ENCODE measurements at places on chromosomes 5 and 9.

DNA sequence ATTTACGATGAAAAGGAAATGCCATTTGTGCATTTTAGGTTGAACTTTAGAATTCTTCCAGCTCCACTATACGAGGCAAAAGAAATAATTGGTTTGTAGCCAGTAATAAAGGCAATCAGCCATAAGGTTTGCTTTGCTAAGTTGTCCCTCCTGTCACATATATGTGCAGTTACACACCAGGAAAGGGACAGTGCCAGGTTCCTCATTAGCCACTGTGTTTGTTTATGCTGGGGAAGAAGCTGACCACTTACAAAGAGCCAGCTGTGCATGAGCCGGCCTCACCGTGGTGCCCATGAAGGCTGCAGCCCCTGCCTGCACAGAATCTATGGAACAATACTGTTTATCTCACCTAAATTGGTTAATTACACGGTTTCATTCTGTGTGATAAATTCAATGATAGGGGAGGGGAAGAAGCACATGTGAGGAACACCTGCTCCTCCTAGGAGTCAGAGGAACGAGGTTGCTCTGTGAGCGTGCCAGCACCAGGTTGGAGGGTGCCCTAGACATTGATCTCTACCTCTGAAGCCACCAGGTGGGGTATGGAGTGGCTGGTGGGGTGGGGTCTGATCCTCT lies 173.8 kb upstream of the DAP start:
- no peak for DNase-seq

DNA sequence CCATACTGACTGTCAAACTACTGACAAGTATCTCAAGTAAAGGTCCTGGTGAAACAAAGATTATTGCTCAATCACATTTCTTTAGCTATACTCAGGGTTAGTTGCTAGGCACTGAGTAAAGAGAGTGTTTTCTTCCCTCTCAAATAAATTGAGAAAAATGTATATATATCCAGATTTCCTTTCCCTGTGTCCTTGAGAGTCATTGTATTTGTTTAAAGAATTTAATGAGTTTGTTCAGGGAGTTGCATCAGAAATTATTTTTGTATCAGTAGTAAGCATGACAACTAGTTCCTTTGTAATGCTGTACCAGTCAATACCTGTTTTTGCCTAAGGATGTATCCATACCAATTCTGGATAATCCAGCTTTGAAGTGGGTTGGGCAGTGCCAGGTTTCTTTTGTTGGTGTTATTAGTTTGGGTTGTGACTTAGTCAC lies 3.2 kb upstream of the ANKHD1 start:
- no peak for DNase-seq

GRCh38 chr5:55325621-55326020 lies 17.8 kb downstream of the MTREX start:
- DNase-seq: no peak

GRCh38 chr5:53476531-53477480 lies 3.6 kb upstream of the FST start:
- DNase-seq: no peak

- no peak for DNase-seq
These were observed at the start of gene TNFSF15 for GRCh38 chr9:114805670-114806525. Gene TNFSF15 (minus strand): TSS chr9:114806039. CDS start chr9:114806012, 27 bp downstream.

- DNase-seq: no peak
These were observed 367.6 kb downstream of the ENC1 start for GRCh38 chr5:74272831-74273451.

DNA sequence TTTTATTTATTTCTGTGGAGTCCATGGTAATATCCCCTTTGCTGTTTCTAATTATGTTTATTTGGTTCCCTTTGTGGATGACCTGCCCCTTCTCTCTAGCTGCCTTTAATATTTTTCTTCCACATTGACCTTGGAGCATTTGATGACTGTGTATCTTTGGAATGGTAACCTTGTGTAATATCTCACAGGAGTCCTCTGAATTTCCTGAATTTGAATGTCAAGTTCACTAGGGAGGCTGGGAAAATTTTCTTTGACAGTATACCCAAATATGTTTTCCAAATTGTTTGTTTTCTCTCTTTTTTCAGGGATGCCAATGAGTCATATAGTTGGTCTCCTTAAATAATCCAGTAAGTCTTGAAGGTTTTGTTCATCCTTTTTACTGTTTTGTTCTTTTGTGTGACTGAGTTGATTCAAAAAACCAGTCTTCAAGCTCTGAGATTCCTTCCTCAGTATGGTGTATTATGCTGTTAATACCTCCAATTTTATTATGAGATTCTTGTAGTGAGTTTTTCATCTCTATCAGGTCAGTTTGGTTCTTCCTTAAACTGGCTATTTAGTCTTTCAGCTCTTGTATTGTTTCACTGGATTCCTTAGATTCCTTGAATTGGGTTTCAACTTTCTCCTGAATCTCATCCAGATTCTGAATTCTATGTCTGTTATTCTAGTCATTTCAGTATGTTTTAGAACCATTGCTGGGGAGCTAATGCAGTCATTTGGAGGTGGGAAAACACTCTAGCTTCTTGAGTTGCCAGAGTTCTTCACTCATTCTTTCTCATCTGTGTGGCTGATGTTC lies 349.0 kb upstream of the TARS1 start:
- DNase-seq: no peak

GRCh38 chr9:130785940-130786508 lies 49.0 kb upstream of the ABL1 start:
- no peak for DNase-seq

- no peak for DNase-seq
These were observed 70.9 kb downstream of the GAPVD1 start for GRCh38 chr9:125332527-125332926.

DNA sequence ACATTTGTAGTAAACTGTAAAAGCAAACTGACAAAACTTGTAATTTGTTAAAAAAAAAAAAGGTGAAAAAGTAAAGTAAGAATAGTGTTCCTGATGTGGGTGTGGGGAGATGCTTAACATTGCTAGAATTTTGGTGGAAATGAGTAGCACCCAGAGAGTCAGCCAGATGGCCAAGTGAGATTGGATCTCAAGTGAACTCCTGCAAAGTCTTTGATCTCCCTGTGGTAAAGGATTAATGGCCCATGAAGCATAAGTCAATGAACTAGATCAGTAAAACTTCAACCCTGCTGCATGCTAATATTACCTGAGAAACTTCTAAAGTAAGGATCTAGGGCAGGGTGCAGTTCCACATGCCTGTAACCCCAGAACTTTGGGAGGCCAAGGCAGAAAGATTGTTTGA lies 19.0 kb upstream of the FAM169A start:
- no peak for DNase-seq
